ENCODE measurements at places on chromosomes 6 and 20.

GRCh38 chr6:56510984-56511531 lies 131.6 kb downstream of the DST start:
- no peak for DNase-seq

DNA sequence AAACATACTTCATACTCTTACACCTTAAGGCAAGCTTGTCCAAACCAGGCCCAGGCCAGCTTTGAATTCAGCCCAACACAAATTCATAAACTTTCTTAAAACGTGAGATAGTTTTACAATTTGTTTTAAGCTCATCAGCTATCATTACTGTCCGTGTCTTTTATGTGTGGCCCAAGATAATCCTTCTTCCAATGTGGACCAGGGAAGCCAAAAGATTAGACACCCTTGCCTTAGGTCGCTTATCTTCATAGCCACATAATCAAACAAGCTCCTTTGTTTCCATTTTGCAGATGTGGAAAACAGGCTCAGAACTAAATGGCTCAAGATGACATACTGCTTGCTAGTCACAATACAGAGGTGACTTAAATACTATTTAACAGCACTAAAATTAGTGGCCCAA lies 6.0 kb downstream of the SALL4 start:
- DNase-seq: no peak

GRCh38 chr20:34337544-34337943 lies 25.5 kb upstream of the ITCH start:
- no peak for DNase-seq

DNA sequence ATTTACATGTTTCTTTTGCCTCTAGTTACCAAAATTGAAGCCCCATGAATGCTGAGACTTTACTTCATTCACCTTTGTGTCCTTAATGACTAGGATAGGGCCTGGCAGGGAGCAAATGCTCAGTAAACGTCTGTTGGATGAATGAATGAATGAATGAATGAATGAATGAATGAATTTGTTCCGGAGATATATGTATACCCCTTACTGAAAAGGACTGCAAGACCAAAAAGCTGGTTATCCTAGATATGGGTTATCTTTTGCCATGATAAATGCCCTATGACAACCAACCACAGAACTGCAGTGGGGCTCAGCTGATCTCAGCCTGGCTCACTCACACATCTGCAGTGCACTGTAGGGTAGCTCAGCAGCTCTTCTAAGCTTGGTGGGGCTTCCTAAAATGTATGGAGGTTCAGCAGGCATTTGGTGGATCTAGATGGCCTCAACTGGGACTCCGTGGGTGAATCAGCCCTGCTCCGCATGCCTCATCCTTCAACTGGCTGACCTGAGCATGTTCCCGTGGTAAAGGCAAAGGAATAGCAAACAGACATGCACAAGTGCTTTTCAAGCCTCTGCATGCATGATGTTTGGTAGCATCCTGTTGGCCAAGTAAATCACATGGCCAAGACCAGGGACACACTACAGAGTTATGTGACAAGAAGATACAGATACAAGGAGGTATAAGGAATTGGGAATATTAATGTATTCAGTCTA lies 378.7 kb upstream of the SOX4 start:
- no peak for DNase-seq

DNA sequence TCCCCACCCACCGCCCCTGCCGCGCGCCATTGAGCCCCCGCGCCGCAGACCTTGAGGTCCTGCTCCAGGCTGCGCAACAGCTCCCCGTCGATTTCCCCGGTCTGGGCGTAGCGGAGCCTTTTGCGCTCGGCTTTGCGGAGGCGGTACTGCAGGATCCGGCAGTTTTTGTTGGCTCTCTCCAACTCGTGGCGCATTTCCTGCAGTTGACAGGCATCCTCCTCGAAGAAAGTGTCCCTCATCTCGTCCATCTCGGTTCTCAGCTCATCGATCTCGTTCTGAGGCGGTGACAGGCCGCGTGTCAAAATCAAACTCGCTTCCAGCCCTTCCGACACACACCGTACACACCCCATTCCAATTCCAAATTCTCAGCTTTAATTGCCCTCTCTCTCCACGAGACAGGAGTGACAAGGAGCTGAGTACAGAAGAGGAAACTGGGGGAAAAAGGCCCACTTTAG lies 4.3 kb downstream of the MTCL3 start:
- no peak for DNase-seq

- DNase-seq: no peak
Measured at GRCh38 chr6:67854098-67854497, 781.0 kb upstream of the ADGRB3 start.

- no peak for DNase-seq
Measured at GRCh38 chr6:125804264-125804663, 13.5 kb downstream of the NCOA7 start.

GRCh38 chr6:145530454-145530853 lies 204.9 kb downstream of the EPM2A start:
- no peak for DNase-seq

- no peak for DNase-seq
Measured at GRCh38 chr6:144190593-144190992, 40.3 kb downstream of the STX11 start.

DNA sequence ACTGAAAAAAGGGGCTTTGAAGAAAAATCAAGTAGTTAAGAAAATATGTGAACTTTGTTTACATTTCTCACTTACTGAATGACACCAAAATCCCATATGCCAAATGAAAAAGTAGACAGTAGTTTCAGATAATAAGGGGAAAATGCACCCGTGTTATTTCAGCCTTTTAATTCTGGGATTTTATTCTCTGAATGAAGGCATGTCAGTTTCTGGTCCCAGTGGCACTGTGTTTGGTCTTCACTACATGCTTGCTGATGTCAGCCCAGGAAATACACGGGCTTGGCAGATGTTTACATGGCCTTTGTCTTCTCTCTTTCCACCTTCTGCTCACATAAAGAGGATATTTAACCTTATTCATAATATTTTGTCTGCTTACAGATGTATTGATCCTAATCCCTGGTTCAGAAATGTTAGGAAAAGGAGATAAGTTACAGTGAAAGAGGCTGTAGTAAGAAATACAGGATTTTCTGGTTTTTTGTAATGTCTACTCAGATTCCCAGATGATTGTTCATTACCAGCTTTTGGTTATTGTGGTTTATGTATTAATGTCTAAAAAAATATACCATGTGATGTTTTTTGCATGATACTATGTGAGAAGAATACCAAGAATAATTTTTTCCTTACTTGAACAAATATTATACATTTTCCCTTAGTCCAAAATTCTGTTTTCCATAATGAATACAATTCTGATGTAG lies 27.7 kb downstream of the DSE start:
- DNase-seq: no peak

DNA sequence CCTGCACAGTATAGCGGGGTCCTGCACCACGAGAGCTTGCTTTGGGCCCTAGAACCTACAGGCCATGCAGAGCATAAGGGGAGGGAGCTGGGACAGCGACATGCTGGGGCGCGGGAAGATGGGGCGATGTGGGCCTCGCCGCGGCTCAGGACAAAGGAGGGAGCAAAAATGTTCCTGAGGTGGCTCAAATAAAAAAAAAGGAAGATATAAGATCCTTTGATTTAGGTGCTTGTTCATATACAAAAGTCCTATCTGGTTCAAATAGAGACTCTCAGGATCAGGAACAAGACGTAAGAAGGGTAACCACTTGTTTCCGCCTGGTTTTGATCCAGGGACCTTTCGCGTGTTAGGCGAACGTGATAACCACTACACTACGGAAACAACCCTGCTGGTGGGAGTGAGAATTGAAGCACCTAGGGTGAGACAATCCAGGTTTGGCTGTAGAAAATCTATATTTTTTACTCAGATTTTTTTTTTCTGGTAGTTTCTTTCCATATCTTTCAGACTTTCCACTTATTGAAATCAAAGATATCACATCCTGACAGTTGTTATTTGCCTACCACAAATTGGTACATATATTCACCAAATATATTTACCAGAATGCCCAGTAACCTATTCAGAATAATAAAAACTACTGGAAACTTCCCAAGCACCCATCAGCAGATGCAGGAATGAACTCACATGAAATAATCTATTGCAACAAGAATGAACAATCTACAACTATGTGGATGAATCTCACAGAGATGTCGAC lies 177.9 kb upstream of the ZNF184 start:
- no peak for DNase-seq

GRCh38 chr20:1944345-1945091 lies 49.3 kb downstream of the SIRPA start:
- DNase-seq: no peak

- no peak for DNase-seq
Measured at GRCh38 chr6:107272246-107272645, 156.9 kb upstream of the BEND3 start.

DNA sequence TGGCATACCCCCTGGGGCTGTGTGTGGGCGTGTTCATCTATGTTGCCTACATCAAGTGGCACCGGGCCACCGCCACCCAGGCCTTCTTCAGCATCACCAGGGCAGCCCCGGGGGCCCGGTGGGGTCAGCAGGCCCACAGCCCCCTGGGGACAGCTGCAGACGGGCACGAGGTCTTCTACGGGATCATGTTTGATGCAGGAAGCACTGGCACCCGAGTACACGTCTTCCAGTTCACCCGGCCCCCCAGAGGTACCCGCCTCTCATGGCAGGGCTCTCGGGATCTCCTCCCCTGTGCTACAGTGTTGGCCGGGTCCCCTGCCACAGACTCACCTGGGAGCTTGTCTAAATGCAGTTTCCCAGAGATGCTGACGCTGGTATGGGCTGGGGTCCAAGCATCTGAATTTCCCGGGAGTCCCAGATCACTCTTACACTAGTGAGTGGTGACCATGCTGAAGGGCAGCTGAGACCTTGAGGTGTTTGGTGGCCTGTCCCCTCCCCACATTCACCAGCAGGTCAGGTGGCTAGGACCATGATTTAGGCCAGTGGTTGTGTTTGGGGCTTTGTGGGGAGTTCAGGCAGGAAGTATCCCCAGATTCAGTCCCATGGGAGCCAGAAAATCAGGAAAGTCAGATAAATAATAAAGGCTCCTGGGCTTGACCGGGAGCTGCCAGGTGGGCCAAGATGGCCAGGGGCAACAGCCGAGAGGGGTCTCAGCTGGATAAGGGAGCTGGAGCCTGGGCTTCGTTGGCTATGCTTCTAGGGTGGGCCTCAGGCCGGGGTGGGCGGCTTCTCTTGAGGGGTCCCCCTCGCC lies 11.8 kb downstream of the ENTPD6 start:
- no peak for DNase-seq

- DNase-seq: no peak
Measured at GRCh38 chr6:87277123-87277522, 45.3 kb upstream of the SMIM8 start.

GRCh38 chr20:1618954-1619540 lies 762 bp downstream of the SIRPB1 start:
- no peak for DNase-seq

DNA sequence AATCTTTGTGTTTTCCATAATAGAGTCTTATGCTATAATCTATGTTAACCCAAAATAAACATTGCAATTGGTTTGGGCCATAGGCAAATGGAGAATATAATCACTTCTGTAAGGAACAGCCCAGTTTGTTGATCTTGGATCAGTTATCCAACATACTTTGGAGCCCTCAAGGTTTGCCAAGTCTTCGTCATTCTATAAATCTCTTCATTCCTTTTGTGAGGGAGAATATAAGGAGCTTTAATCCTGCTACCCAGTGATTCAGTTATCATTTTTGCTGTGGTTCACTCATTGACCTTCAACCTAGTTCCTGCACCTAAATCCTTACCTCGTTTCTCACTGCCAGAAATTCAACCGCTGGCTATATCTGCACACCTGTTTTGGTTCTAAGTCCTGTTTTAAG lies 500.3 kb upstream of the PTCHD4 start:
- DNase-seq: no peak

GRCh38 chr6:16316741-16317251 lies 78.4 kb downstream of the GMPR start:
- no peak for DNase-seq

- no peak for DNase-seq
Measured at GRCh38 chr20:14235355-14235754, 102.1 kb downstream of the FLRT3 start.

Data from stimulated activated CD4-positive, alpha-beta T cell treated with anti-CD3 and anti-CD28 coated beads, TNF-alpha, amount 100 ng/mL, for 4 hours (primary cell).